ENCODE measurements at places on chromosomes 2 and 18. TPM values are rescaled to one million over a fixed set of nuclear protein-coding genes. Genes with fewer than 3 reads are reported as not detected.

Gene CPO
- total RNA-seq = not detected

Gene ABHD3
- total RNA-seq = 11.5 TPM

Gene PIKFYVE
- total RNA-seq = 35.3 TPM

Gene ABCA12
- total RNA-seq = not detected

Gene C2orf78
- not detected for total RNA-seq

Gene CHRND
- total RNA-seq = not detected

Gene SLC23A3
- 0.30 TPM for total RNA-seq

Gene RNF138
- 7.8 TPM for total RNA-seq

Gene ALPI
- not detected for total RNA-seq

Gene DNAJC5G
- total RNA-seq = not detected

DNA sequence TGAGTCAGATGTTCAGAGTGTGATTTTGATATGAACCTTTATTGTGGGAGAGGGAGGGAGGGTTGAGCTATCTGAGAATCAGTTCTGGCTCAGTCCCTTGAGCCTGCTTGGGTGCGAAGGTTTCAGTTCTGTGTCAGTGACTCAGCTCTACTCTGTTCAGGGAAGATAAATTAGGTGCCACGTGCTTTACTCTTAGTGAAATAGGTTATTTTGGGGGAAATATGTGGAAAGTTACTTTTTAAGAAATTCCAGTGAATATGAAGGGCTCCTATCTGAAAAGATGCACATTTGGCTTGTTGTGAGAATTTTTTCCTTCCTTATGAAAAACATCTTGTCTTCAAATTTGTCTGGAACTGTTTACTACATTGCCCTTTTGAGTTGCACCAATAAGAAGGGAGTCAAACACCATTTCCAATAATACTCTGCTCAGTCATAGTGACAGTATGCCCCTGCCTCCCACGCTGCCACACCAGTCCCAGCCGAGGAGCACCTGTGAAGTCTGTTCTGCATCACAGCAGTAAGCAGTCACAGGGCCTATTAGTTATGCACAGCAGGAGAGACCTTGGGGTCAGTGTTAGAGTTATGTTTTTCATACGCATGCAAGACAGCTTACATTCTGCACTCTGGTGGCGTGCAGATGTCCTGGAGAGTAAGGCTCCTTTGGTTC is 32.8 kb upstream of the DNAH7 start:
- no peak for DNase-seq

DNA sequence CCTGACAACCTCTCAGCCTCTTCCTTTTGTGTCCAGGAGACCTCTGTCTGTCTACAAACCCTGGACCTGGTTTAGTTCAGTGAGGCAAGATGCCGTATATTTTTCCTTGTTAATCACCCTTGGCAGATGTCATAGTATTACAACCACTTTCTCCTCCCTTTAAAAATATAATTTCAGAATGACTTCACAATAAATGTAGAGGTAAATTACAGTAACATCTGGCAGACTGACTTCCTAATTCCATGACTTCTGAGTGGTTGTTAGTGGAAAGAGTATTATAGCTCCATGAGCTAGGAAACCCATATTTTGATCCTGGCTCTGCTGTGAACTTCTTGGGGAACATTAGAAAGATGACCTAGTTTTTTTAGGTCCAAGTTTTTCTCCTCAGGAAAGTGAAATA is 39.5 kb downstream of the SPATS2L start:
- DNase-seq = no peak

DNA sequence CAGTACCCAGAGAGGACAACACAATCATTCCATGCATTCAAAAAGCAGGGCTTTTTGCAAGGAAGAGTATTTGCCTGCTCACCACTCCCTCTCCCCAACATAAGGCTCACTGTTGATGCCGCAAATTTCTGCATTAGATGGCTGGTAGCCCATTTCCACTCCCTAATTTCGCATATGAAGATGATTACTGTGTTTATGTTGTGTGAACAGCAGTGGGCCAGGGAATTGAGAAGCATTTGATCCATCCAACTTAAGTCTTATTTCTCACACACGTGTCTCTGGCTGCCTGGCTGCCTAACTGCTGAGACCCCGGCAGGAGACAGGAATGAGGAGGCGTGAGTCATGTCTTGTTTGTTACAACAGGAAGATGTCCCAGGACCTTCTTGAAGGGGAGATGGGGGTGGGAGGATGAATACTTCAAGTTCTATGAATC is 294.1 kb downstream of the ALK start:
- DNase-seq = no peak

GRCh38 chr2:174444761-174445160 is 42.1 kb downstream of the GPR155 start:
- no peak for DNase-seq

GRCh38 chr2:214217599-214217998 is 193.3 kb upstream of the VWC2L start:
- DNase-seq = no peak

- no peak for DNase-seq
Observed at GRCh38 chr18:37641573-37641972, 76.0 kb upstream of the CELF4 start.

All from tibial nerve (tissue), 4 donors.